ENCODE measurements at places on chromosomes 2 and 18. TPM values are rescaled to one million over a fixed set of nuclear protein-coding genes. Genes with fewer than 3 reads are reported as not detected.

Gene MARCO
- not detected for total RNA-seq

Gene GKN1
- total RNA-seq = not detected

Gene SNTG2
- total RNA-seq = 6.3 TPM

- no peak for DNase-seq
Observed at GRCh38 chr2:159737292-159737916, 25.1 kb downstream of the MARCHF7 start.

DNA sequence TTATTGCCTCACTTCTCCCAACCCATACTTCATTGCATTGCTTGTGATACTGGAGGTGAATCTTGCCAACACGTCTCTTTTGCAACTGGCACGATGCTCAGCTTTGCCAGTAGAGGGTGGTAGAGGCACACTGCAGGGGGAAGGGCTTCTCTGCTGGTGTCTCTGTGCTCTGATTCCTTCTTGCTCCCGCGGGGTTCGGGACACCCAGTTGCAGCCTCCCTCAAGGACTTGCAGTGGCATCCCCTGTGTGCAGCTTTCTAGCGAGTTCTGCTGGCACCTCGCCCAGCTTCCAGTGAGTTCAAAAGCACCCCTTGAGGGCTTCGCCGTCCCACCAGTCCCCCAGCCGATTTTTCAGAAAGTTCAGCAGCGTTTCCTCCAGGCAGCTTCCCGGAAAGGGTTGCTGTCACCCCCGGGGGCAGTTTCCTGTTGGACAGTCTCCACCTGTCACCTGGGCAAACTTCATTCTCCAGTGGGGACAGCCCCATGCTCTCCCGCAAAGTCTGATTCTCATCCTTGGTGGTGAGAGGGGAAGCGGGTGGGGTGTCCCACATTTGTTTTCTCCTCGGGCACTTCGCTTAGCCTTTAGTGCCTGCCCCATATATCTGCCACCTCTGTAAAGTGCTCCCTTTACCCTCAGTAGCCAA is 35.4 kb upstream of the EN1 start:
- DNase-seq = peak; percentile 26

DNA sequence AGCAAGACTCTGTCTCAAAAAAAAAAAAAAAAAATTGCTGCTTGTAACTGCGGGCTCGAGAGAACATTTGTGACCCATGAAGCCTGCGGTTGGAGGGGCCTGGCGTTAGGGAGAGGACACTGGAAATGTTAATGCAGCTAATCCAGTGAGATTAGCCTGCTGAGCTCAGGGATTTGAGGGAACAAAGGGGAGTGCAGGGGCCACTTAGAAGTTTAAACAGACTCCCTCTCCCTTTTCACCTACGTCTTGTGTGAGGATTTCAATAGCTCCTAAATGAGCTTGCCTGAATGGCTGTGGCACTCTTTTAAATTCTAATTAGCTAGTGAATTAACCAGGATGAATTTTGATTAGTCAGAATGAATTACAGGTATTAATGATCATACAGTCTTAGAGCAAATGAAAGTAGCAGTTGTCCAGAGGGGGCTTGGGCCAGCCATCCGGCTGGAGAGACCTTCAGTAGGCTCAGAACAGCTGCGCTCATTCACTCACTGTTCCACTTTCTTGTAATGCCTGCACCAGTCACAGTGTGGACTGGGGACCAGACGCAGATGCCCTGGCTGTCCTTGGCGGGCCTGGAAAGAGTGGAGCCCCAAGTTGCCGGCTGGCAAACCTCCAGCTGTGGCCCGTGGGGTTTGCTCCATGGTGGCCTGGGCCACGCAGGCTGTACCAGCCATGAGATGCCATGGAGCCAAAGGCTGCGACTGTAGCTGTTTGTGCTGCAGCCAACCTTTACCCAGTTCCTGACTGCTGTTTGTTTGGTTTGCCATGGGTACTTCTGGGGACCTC is 20.8 kb downstream of the LDLRAD4 start:
- DNase-seq = no peak

GRCh38 chr2:235328991-235329390 is 164.9 kb upstream of the AGAP1 start:
- no peak for DNase-seq

- DNase-seq = no peak
Observed at GRCh38 chr18:41395695-41396094, 559.3 kb upstream of the PIK3C3 start.

GRCh38 chr2:122445003-122445402 is 689.6 kb downstream of the TSN start:
- no peak for DNase-seq

DNA sequence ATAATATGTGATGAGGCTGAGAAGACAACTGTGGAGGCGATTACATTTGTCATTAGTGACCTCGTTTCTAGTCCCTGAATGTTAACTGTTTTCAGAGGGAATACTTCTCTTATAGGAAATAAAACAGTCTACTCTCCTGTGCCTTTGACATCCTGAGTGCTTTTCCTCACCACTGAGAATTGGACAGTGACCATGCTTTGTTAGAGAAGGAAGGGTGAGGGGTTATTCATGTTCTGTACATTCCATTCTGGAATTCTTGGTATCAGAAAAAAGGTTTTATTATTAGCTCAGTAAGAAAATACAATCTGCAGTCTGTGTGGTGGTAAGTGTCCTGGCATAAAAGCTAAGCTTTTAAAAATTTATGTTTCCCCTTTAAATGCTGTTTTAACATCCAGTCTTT is 58.8 kb downstream of the PARD3B start:
- DNase-seq = no peak

- DNase-seq = no peak
Observed at GRCh38 chr18:44997174-44997573, 316.5 kb downstream of the SETBP1 start.

DNA sequence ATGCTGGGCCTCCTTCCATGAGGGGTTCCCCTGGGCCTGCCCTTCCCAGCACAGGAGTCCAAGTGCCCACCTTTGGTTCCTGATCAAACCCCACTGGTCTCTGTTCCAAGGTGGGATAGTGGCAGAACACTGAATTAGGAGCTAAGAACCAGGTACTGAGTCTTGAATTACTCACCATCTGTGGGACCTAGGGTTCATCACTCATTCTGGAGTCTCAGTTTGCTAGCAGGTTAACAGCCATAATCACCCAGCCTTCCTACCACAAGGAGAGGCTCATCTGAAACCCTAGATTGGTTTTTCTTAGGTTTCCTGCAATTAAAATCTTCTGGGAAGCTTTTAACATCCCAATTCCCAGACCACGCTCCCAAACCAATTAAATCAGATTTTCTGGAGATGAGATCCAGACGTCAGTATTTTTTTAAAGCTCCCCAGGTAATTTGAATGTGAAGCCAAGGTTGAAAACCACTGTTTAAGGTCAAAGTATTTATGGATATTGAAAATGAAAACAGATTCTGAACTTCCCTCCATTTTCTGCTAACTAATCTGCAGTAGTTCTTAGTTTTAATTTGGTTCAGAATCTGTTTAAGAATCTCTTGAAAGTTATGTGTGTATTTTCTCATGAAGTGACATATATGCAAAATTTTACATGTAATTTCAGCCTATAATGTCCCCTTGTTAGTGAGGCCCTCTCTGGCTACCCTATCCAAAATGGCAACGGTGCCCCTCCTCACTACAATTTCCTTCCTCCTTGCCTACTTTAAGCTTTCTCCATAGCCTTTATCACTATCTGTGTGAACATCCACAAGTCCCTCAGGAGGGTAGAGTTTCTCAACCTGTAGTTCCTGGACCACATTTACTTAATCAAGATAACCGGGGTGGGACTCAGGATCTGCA is 166.5 kb upstream of the CXCR4 start:
- no peak for DNase-seq

DNA sequence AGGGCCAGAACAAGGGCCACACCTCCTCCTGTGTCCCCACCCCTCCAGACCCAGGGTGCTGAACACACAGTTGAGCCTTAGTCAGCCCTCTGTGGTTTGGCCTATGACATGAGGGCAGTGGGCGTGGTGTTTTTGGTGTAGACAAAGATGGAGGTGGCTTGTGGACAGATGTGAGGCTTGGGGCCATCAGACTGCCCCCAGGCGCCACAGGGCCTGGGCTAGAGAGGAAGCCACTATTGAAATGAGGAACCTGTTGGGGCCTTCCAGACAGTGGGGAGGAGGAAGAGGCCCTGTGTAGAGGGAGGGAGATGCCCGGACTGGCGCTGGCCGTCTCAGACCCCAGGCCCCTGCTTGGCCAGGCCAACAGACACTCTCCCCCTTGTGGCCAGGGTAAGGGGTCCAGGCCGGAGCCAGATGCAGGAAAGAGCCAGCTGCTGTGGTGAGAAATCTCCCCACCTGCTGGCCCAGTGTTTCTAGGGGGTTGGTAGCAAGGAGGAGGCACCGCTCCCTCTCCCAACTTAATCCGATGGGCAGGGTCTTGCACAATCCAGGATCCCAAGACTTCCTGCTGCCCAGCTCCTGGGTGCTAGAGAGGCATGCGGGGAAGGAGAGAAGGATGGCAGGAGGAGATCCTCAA is 53.8 kb downstream of the SMAD7 start:
- no peak for DNase-seq

GRCh38 chr2:61172671-61173070 is 10.7 kb downstream of the C2orf74 start:
- DNase-seq = no peak

GRCh38 chr2:205462681-205463345 is 219.5 kb upstream of the NRP2 start:
- no peak for DNase-seq

DNA sequence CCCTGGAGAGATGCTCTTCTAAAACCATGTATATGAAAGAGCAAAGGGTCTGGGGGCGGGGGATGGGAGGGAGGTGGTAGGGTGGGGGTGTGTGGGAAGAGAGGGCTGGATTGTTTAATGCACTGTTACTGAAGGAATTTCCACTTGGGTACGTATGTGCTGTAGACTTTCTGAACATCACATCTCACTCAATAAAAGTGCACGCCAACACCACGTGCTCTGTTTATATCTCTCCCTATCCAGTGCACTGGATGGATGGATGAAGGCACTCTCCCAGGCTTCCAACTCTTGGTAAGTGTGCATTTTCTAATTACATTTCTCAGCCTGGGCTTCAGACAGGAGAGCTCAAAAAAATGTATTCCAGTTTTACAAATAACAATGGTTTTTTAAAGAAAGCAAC is 184.3 kb upstream of the SIX2 start:
- no peak for DNase-seq

Data from T-helper 17 cell (primary cell).